Activated CD4-positive, alpha-beta memory T cell treated with anti-CD3 and anti-CD28 coated beads, Interleukin-2, amount 10 ng/mL, durations not matched to agents 7 days and 5 days (primary cell): ENCODE measurements at places on chromosomes 3 and 15.

DNA sequence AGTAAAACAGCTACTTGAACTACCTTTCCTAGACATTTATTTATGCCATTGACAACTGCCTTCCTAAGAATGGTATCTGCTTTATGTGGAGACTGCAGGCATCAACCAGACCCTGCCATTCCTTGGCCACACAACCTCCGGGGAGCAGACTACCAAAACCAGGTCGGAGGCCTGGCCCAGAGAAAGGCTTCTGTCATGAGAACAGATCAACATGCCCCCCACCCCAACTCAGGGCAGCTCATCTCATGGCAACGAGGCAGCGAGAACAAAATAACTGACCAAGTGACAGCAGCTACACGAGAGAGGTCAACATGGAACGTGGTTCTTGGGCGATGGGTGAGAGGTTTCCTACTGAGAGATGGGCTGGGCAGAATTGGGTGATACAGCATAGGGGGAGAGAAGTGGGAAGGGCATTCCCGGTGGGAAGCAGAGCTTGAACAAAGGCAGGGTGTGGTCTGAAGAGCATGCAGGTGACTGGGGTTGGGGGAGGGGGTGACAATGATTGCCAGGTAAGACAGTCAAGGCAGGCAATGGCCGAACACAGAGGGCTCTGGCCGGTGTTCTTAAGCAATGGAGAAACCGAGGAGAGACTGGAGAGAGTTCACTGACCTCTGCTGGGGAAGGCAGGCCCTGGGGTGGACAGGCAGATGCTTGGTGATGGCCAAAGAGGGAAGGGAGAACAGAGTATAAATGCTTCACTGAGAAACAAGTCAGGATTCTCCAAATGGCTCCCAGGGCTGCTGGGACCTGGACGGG, 33.9 kb downstream of the CCDC12 start:
- H3K36me3 ChIP-seq: peaks cover 52% of the 10 kb centered on the region
- peak overlapping the region; percentile 37 for H3K27ac ChIP-seq
- no peak for DNase-seq
- no peak overlapping the region for H3K4me3 ChIP-seq
- H3K27me3 ChIP-seq: no peaks in the 10 kb centered on the region

DNA sequence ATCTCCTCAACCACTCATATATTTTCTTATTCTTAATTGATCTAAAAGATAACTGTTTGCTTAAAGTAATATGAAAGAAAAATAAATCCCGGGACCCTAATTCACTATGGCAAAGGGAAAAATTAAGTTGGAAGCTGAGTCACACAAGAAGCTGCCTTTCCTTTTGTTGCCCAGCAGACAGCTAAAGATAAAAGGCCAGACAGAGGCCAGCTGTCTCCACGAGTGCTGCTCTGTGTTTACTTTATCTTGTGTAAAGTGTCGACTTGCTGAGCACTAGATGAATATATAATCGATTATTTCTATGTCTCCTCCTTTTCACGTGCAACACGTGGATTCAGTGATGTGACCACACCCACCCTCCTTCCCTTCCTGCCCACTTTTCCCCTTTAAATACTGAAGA, 52.8 kb upstream of the NSMCE3 start:
- H3K4me1 ChIP-seq: no peaks in the 10 kb centered on the region
- no peak overlapping the region for H3K27ac ChIP-seq
- peaks cover 10% of the 10 kb centered on the region for H3K27me3 ChIP-seq
- no peak for DNase-seq

GRCh38 chr15:96893159-96893906, 562.8 kb downstream of the NR2F2 start:
- H3K4me1 ChIP-seq: peaks cover 12% of the 10 kb centered on the region
- H3K36me3 ChIP-seq: no peaks in the 10 kb centered on the region
- H3K27me3 ChIP-seq: no peaks in the 10 kb centered on the region
- no peak overlapping the region for H3K27ac ChIP-seq
- DNase-seq: no peak
- no peak overlapping the region for H3K4me3 ChIP-seq

DNA sequence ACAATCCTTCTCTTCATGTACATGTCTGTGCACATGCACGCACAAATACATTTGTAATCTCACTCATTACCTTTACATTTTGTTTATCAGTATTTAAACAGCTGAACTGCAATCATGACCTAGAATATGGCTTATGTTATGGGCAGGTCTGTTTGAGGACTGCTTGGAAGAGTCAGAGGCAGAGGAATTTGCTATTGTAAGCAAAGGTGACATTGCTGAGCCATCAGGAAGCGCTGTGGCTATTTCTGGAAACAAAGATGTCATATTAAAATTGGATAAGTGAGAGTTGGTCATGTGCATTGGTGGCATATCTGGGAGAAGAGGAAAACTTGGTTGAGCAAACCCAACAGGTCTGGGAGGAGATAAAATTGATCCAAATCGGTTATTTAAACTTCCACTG, 41.6 kb downstream of the USF3 start:
- H3K36me3 ChIP-seq: peaks cover 46% of the 10 kb centered on the region
- no peak overlapping the region for H3K4me3 ChIP-seq
- H3K27me3 ChIP-seq: no peaks in the 10 kb centered on the region
- DNase-seq: no peak
- no peaks in the 10 kb centered on the region for H3K4me1 ChIP-seq

GRCh38 chr3:45567730-45568172, 26.8 kb upstream of the LIMD1 start:
- H3K27me3 ChIP-seq: no peaks in the 10 kb centered on the region
- peak overlapping the region; percentile 68 for H3K27ac ChIP-seq
- H3K4me1 ChIP-seq: peaks cover 32% of the 10 kb centered on the region
- H3K36me3 ChIP-seq: no peaks in the 10 kb centered on the region
- H3K4me3 ChIP-seq: no peak overlapping the region

- H3K36me3 ChIP-seq: no peaks in the 10 kb centered on the region
- no peak overlapping the region for H3K27ac ChIP-seq
- H3K4me3 ChIP-seq: no peak overlapping the region
Observed at GRCh38 chr3:99544786-99545281, 93.6 kb upstream of the COL8A1 start.

DNA sequence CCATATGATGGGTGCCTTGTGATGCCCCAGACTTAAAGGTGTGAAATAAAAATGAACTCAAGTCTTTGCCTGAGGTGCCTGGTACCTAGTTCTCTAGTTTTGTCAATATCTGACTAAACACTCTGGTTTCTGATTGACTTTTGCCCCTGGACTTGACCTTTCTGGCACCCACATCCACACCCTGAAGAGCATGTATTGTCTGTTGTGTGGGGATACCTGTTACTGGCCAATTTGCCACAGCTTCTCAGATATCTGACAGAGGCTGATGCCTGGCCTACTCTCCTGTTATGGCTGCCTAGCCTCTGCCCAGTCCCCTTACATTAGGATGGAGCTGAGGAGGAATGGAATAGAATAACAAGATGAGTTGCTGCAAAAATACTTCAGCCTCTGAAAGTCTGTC, 3.6 kb downstream of the ZBTB38 start:
- peaks cover 14% of the 10 kb centered on the region for H3K36me3 ChIP-seq
- no peak overlapping the region for H3K27ac ChIP-seq
- H3K4me3 ChIP-seq: no peak overlapping the region
- H3K27me3 ChIP-seq: no peaks in the 10 kb centered on the region
- DNase-seq: no peak
- peaks cover 56% of the 10 kb centered on the region for H3K4me1 ChIP-seq

DNA sequence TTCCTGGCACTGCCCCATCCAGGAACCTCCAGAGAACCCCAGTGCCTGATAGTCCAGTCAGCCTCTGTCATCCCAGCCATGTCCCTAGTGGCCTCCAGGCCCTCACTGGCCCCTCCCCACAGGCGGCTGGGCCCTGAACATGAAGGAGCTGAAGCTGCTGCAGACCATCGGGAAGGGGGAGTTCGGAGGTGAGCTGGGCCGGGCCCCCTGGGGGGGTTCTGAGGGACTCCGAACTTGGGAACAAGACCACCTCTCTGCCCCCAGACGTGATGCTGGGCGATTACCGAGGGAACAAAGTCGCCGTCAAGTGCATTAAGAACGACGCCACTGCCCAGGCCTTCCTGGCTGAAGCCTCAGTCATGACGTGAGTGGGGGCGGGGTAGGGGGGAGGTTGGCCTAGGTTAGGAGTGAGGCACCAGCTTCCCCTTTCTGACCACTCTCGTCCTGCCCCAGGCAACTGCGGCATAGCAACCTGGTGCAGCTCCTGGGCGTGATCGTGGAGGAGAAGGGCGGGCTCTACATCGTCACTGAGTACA, 12.0 kb upstream of the LMAN1L start:
- H3K4me1 ChIP-seq: peaks cover 50% of the 10 kb centered on the region
- H3K27me3 ChIP-seq: no peaks in the 10 kb centered on the region
- no peak for DNase-seq
- H3K27ac ChIP-seq: no peak overlapping the region
- H3K36me3 ChIP-seq: peaks cover 70% of the 10 kb centered on the region

DNA sequence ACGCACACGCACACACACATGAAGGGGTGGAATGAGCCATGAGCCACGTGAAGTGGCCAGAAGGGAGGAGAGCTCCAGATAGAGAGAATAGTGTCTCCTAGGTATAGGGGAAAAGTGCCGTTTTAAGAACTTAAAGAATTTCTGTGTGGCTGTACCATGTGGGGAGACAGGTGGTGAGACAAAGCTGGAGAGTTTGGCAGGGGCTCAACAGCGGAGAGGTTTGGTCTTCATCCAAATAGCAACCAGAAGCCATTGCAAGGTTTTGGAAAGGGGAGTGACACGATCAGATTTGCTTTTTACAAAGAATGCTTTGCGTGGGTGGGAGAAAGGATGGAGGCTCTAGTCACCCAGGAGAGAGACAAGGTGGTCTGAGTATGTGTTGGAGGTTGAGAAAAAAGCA, 146.0 kb downstream of the IL20RB start:
- no peaks in the 10 kb centered on the region for H3K4me1 ChIP-seq
- DNase-seq: no peak
- H3K27me3 ChIP-seq: peaks cover 19% of the 10 kb centered on the region
- no peak overlapping the region for H3K27ac ChIP-seq
- H3K4me3 ChIP-seq: no peak overlapping the region

DNA sequence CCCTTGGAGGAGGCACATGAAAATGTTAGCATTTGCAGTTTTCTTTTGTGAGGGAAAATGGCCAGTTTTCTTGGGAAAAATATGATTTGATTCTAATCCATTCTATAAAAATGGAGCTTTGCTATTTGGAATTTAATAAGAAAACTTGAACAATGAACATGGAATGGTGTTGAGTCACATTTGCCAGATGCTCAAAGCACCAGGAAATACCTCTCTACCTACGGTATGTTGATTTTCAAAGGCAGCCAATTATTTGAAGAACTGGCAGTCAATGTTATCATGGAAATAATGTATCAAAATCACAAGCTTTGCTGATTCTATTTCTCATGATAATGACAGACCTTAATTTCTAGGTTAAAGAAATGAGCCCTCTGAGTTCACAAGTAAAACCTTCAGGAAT, 14.9 kb downstream of the NME9 start:
- no peak overlapping the region for H3K4me3 ChIP-seq
- H3K27me3 ChIP-seq: peaks cover 24% of the 10 kb centered on the region
- H3K27ac ChIP-seq: no peak overlapping the region
- no peak for DNase-seq
- H3K36me3 ChIP-seq: peaks cover 5% of the 10 kb centered on the region

DNA sequence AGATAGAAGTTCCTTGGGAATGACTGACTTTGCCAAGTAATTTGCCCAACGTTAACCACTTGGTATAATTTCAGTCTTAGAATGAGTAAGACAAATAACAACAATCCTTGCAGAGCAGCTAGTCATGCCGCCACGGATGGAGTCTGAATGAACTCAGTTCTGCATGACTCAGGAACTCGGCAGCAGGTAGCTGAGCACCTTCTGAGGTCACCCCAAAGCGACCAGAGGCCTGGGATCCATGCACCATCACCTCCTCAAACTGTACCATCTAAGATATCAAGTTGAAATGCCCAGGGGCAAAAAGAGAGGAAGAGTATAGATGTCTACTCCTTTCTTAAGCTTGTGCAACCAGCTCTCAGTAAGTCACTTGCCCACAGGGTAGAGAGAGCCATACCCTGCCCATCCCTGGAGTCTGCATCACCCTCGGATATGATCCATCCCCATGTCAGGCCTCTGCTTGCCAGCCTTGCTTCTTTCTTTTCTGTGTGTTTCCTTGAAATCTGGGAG, 8.5 kb upstream of the CDCP1 start:
- H3K4me1 ChIP-seq: no peaks in the 10 kb centered on the region
- H3K27me3 ChIP-seq: peaks cover 38% of the 10 kb centered on the region
- no peak overlapping the region for H3K4me3 ChIP-seq
- H3K27ac ChIP-seq: no peak overlapping the region

DNA sequence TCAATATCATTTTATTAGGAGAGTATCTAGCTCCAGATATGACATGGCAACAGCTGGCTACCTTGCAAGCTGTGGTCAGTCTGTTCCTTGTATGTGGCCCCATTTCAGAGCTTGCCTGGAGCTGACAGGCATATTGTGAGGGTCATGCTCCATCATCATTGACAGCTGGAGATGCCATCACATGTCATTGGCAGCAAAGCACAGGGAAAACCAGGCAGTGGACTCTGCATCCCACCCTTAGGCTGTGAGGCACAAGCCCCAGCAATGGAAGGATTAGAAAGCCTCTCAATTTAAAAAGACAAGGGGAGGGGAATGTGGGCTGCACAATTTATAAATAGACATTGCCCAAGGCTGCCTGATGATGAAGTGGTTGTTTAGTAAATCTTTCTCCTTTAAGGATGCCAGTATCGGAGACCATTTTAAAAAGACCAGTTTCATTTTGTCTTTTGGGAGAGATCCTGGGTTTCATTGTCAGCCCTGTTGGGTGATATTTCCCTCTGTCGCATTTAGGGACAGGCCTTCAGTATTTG, 27.9 kb downstream of the LNP1 start:
- no peaks in the 10 kb centered on the region for H3K27me3 ChIP-seq
- H3K27ac ChIP-seq: no peak overlapping the region
- no peak overlapping the region for H3K4me3 ChIP-seq
- DNase-seq: no peak

DNA sequence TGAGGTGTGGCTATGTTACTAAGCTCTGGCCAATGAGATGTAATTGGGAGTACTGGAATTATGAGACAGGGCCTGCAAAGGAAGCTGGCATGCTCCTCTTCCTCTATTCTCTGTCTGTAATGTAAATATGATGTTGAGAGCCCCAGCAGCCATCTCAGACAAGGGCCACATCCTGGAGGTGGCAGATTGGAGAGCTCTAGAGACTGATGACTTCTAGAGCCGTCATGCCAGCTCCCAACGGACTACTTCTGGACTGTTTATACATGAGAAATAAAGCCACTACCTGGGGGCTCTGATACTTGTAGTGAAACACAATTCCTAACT, 19.7 kb downstream of the PLD1 start:
- no peak for DNase-seq
- H3K36me3 ChIP-seq: no peaks in the 10 kb centered on the region
- H3K27ac ChIP-seq: no peak overlapping the region
- H3K27me3 ChIP-seq: peaks cover 4% of the 10 kb centered on the region
- no peaks in the 10 kb centered on the region for H3K4me1 ChIP-seq

DNA sequence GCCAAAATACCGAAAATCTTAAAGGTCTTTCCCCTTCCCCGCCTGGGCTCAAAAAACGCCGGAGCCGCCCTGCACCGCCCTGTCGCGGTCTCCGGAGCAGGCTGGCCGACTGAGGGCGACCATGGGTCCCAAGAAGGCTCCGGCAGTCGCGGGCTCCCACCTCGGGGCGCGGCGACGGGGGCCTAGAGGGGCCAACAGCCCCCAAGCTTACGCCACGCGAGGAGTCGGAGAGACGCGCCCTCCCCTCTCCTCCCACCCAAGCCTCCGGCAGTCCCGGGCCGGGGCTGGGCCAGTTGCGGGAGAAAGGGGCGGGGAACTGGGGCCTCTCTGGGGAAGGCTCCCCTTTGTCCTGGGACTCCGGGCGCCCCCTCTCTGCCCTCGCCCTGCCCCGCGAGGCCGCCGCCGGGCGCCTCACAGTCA, 69.2 kb downstream of the GOLGA8B start:
- no peak for DNase-seq
- H3K4me3 ChIP-seq: peak overlapping the region; percentile 75
- H3K27me3 ChIP-seq: peaks cover 33% of the 10 kb centered on the region
- no peaks in the 10 kb centered on the region for H3K36me3 ChIP-seq
